ENCODE measurements at places on chromosomes 1 and 21. TPM values are rescaled to one million over a fixed set of nuclear protein-coding genes. Genes with fewer than 3 reads are reported as not detected.

TAF1A gene
- 7.6 TPM for total RNA-seq

DVL1 gene
- 156 TPM for total RNA-seq

FMO5 gene
- total RNA-seq, result 0.39 TPM

CLCA4 gene
- 0.15 TPM for total RNA-seq

AMY2A gene
- total RNA-seq, result not detected

ACTN2 gene
- total RNA-seq, result not detected

RIPPLY3 gene
- total RNA-seq, result 0.47 TPM

OPRD1 gene
- total RNA-seq, result not detected

F5 gene
- total RNA-seq, result not detected

ADAMTS5 gene
- total RNA-seq, result not detected

RNF186 gene
- total RNA-seq, result not detected

C8B gene
- not detected for total RNA-seq

SFN gene
- total RNA-seq, result 1,807 TPM

SESN2 gene
- 24.9 TPM for total RNA-seq

GPR25 gene
- not detected for total RNA-seq

SERINC2 gene
- total RNA-seq, result 362 TPM

LCE2C gene
- not detected for total RNA-seq

EFNA3 gene
- total RNA-seq, result 3.2 TPM

PHGDH gene
- total RNA-seq, result 311 TPM

RNU1-1 gene
- total RNA-seq, result under 0.01 TPM

ITLN1 gene
- not detected for total RNA-seq

LEMD1 gene
- 2.1 TPM for total RNA-seq

SDC3 gene
- 5.4 TPM for total RNA-seq

ATG4C gene
- 7.3 TPM for total RNA-seq

NCMAP gene
- not detected for total RNA-seq

KPRP gene
- 0.04 TPM for total RNA-seq

MUL1 gene
- total RNA-seq, result 30.5 TPM

SDE2 gene
- 12.2 TPM for total RNA-seq

ZNF362 gene
- total RNA-seq, result 6.2 TPM

TAL1 gene
- not detected for total RNA-seq

SLC25A34 gene
- total RNA-seq, result 0.30 TPM

MARK1 gene
- total RNA-seq, result 7.1 TPM

MROH7 gene
- total RNA-seq, result 0.04 TPM

NR5A2 gene
- not detected for total RNA-seq

CD1E gene
- not detected for total RNA-seq

CADM3 gene
- not detected for total RNA-seq

Data from hair follicular keratinocyte (primary cell).